Cardiac fibroblast (primary cell): ENCODE measurements at places on chromosomes 2 and 18.

DNA sequence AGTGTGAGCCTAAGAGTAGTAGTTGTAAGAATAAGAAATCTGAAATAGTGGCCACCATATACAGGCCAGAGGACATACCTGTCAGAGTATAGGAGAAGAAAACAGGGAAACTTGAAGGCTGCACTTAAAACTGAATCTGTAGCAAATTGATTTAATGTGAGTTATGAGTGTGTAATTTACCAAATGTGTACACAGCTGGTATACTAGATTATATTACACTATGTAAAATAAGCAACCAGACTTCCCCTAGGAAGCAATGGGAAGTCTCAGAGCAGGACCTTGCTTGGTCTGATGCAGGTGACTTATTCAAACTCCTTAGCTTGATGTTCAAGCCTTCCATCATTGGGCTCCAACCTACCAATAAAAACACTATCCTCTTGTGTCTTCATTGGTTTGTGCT is 17.3 kb upstream of the EPC2 start:
- no peak for DNase-seq

DNA sequence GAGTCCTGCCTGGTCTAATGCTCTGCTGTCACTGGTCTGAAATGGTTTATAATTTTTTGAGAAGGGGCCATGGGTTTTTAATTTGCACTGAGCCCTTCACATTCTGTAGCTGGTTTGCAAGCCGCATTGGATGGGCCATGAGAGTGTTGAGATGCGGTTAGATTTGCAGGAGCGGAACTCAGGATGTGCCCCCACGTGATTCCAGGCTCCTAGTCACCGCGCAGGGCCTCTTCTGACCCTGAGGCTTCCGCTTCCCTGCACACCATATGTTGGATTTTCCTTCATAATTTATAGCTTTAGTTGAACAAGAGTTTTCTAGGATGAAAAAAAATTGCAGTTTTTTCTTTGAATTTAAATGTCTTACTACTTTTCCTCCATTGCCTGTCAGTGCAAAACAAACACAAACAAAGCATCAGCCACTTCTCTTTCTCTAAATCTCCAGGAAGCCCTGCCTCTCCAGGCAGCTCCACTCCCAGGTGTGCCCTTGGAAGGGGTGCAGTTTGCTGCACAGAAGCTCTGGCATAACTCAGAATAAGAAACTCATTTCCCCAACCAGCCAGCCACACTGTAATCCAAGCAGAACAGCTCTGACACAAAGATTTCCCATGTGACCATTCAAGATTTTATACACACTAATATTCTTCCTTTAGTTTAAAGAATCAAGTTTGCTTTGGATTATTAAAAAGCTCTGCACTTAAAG is 18.4 kb upstream of the TPO start:
- DNase-seq = no peak

DNA sequence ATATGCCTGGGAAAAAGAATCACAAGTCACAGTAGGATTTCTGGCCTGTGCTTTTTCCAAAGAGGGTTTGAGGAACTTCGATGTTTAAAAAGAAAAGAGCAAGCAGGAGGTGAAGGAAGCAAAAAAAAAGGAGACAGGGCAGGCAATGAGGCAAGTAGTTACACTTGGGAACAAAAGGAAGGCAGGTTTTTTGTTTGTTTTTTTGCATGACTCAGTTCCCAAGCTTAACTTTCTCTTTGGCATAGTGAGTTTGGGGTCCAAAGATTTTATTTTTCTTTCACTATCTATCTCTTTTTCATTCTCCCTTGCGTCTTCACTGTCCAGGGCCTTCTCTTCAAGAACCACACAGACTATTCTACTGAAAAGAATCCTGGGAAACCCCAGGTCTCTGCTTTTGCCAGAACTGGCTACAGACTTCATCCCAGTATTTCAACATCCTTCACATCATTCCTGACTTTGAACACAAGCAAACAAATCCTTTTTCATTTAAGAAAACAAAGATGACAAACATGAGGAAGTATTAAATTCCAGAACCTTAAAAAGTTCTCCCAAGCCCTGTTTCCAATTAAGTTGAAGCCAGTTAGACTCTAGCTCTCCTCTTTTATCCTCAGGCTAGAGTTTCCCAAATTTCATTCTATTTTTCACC is 210.7 kb upstream of the RND3 start:
- DNase-seq = peak; percentile 58

- no peak for DNase-seq
Observed at GRCh38 chr2:103437161-103437560, 675.3 kb downstream of the TMEM182 start.

GRCh38 chr18:39863916-39864315 is 2091.1 kb upstream of the PIK3C3 start:
- DNase-seq = no peak

- peak; percentile 81 for DNase-seq
Observed at GRCh38 chr2:225889452-225889851, 489.9 kb downstream of the NYAP2 start.

- DNase-seq = no peak
Observed at GRCh38 chr2:145644820-145645302, 1124.9 kb upstream of the ZEB2 start.

- DNase-seq = peak; percentile 70
Observed at GRCh38 chr18:9058406-9058805, 44.1 kb upstream of the NDUFV2 start.

- no peak for DNase-seq
Observed at GRCh38 chr2:191115804-191116203, 35.0 kb downstream of the STAT4 start.

GRCh38 chr18:75076286-75076685 is 132.7 kb downstream of the PTGR3 start:
- DNase-seq = no peak

DNA sequence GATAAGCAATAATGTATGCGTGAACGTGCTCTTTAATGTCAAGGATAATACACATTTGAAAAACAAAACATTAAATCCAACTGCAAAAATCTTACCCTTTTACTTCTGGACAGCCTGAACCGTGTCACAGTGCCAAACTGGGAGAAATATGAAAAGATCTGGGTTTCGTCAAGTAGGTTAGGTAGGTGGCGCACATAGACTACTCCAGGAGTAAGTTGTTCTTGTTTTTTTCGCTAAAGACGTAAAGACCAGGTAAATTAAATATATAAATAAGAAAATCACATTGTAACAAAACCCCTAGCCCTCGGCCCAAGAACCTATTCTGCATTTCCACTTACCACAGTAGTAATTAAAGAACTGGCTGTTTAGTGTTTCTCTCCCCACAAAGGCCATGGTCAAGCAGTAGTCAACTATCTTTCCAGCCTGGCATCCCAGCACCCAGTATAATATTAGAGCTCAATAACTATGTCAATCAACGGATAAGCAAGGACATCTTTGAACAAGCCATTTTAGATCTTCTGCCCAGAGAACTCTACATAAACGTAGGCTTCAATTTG is 1.1 kb downstream of the NIFK start:
- peak; percentile 36 for DNase-seq

GRCh38 chr2:215811409-215812345 is 201.7 kb downstream of the MREG start:
- DNase-seq = no peak

GRCh38 chr2:231928901-231929725 is 2.9 kb upstream of the NPPC start:
- no peak for DNase-seq

GRCh38 chr2:203599509-203599908 is 64.4 kb upstream of the RAPH1 start:
- DNase-seq = no peak

DNA sequence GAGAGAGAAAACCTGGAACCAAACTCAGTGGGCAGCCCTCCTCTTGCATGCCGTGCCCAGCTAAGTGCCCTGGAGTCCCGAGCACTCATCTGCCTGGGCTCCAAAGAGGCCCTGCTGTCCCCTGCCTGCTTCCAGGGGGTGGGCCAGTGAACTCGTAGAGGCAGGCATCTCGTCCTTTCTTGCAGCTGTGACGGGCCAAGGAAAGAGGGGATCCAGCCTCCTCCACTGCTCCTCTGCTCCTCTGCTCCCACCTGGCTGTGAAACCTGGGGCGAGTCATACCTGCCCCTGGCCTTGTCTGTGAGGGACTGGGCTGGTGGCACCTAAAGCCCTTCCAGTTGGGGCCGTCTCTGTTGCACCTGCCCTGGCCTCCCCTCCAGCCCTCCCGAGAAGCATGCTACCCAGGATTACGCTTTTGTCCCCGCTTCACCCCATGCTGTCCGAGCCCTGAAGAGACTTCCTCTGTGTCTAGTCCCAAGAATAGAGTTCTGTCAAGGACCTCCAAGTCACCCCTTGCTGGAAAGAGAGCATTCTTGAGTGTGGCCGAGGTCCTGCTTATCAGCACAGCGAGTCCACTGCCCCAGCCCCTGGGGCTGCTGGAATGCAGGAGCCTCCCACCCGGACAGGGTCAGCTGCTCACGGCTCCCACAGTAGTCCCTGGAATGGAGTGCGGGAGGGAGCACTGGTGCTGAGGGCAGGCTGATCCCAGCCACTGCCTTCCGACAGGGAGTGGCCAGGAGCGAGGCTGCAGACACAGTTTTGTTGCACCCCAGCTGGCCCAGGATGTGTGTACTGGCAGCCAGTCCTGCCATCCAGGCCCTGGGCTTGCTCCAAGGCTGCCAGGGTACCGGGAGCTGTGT is 14.3 kb downstream of the KCNK3 start:
- DNase-seq = no peak

DNA sequence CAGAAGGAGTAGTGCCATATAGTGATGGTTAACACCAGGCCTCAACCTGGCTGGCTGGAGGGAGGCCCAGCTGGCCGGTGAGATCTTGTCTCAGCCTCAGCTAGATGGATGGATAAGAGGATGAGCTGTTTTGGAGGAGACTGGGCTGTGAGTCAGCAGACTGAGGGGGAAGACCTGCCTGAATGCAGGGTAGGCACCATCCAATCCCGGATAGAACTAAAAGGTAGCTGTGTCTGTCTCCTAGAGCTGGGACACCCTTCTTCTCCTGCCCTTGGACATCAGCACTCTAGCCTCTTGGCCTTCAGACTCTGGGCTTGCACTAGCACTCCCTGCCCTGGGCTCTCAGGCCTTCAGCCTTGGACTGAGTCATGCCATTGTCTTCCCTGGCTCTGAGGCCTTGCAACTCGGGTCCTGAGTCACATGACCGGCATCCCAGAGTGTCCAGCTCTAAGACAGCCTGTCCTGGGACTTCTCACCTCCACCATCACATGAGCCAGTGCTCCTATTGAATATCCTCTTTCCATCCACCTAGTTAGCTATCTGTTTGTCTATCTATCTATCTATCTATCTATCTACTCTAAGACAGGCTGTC is 131.3 kb downstream of the TPO start:
- DNase-seq = peak; percentile 33
